ENCODE measurements at places on chromosomes 4 and X.

DNA sequence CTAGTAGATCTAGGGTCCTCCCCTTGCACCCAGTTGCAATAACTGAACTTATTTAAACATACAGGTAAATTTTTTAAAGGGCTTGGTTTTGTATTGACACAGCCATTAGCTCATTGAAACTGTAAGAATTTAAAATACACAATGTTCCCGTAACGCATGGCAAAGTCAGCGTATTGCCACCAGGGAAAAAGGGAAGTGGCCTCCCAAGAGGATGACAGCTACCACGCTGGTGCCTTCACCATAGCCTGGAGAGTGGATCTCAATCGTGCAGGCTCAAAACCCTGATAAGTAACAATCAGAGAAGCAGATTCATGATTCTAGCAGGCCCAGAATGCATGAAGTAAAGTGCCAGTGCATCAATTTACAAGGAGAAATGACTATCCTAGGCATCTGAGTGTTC lies 49.4 kb upstream of the RELL1 start:
- DNase-seq = no peak

- no peak for DNase-seq
These were observed 20.7 kb downstream of the TMA16 start for GRCh38 chr4:163515198-163515597.

GRCh38 chrX:65451663-65452062 lies 82.9 kb downstream of the LAS1L start:
- DNase-seq = no peak

DNA sequence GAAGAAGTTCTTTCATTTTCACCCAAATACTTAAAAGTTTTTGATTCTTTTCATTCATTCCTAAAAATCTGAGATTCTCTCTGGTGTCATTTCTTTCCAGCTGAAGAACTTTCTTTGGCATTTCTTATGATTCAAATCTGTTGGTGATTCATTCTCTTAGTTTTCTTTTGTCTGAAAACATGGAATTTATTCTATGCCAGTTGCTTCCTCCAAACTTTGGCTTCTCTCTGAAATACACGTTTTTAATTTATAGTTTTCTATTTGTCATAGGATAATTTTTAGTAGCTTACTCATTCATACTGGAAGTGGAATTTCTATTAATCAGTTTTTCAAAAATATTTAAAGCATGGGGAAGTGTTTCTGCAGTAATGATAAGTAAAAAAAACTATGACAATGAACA lies 1012.0 kb downstream of the RPA4 start:
- DNase-seq = no peak

DNA sequence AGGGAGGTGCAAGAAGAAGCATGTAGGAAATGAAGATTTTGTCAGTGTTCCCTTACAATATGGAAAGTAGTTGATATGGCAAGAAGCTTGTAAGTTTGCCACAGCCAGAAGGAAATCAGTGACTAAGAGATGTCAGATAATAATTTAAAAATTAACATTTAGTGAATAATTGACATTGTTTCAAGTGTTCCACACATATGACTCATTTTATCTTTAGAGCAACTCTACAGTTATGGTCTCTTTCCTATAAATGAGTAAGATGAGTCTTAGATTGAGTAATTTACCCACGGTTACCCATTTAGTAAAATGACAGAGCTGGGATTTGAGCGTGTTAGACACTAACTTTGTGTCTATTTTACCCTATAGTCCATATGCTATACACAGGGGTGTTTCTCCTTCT lies 300.3 kb upstream of the IRS4 start:
- DNase-seq = no peak
